T-helper 17 cell (primary cell): ENCODE measurements at places on chromosomes 1 and 21.

GRCh38 chr1:7493711-7494454, 277.2 kb upstream of the VAMP3 start:
- DNase-seq = no peak

DNA sequence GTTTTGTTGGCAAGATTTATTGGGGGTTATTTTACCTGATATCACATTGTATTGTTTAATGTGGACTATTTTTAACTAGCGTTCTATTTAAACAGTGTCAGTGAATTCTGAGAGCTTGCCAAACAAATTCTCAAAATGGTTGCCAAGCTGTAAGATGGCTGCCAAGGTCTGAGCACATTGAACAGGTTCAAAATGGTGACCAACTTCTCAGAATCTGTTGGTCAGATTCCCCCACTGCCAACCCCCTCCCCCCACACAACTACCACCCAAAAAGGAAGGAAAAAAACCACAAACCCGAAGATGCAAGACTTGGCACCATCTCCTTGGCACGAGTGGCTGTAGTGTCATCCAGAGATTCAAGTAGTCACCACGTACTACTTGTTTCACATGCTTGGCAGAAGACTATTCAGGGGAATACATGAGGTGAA, 159.1 kb downstream of the NFIA start:
- no peak for DNase-seq

DNA sequence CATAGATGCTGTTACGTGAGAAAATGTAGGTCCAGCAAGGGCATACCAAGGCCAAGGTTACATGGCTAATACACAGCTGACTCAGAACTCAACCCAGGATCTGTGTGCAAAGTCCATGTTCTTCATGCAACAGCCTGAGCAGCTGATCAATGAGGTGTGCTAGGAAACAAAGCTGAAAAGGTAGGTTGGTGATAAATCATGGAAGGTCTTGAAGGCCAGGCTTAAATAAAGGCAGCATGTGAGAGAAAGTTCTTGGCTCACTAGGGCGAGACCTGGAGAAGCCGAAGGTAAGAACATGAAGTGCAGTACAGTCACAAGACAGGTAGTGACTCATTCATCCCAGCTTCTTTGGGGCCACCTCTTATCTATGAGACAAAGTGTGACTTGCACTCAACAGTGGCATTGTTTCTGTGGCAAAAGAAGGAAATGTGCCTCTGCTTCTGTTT, 33.4 kb downstream of the TLR5 start:
- DNase-seq = no peak

- DNase-seq = no peak
These were observed 132.5 kb downstream of the PRDM2 start for GRCh38 chr1:13832536-13832935.

DNA sequence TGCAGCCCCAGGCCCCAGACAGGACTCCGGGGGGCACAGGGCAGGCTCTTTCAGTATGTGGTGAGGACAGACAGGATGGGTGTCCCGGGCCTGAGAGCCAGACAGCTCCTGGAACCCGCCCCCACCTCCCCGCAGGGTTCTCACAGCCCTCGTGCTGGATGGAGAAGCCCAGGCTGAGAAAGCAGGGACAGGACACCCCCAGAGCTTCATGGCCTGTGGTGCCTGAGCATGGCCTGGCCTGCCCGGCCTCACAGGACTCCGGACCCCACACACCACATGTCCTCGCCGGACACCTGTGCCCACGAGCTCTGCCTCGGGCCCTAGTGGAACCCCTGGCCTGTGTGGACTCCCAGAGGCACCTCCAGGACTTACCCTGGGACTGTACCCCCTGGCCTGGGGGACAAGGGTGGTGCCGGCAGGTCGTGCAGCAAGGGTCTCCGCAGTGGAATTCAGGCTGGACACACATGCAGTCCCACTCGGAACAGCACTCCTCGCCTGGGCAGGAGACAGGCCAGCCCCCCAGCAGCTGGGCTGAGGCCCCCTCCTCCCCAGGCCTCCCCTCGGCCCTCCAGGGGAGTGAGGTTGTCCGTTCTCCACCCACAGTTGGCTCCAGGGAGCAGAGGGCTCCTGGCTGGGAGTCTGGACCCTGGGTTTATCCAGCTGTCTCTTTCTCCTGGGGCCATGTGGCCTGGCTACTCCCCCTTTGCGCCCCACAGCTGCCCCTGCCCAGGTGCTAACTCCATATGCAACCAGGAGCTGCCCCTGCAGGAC, 1.2 kb downstream of the TNFRSF18 start:
- DNase-seq = peak; percentile 9

GRCh38 chr1:194155962-194156361, 969.5 kb upstream of the B3GALT2 start:
- no peak for DNase-seq

DNA sequence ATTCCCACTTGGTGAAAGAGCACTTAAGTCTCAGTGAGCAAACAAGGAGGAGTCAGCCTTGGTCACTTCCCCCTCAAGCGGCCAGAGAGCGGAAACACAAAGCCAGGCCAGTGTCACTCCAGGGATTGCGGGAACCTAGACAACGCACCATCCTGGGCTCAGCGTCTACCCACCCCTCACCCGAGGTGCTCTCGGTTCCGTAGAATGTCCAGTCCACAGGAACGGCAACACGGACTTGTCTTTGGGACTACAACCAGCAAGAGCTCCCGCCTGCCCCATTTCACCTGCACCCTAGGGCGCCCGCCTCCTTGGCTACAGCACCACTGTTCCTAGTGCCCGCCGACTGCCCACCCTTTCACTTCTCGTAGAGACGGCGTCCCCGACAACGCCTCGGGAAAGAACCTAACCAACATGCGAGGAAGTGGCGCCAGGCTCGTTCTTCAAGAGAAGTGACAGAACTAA, 509 bp downstream of the GDAP2 start:
- peak; percentile 40 for DNase-seq

DNA sequence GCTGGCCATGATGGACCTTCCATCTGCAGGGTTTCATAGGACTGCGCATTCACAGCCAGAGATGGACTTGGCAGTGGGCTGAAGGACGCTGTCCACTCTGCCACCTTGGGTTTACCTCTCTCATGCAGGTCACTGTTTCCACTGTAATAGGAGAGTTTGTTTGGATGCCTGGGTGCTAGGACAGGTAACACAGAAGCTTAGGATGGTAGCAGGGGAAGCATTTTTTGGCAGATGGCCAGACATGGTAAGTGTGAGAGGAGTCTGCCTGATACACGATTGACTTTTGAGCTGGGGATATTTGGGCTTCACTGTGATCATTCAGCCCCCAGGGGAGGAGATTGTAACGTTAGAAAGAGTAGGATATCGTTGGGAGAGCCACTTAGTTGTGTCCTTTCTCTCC, 11.8 kb downstream of the PSEN2 start:
- no peak for DNase-seq

DNA sequence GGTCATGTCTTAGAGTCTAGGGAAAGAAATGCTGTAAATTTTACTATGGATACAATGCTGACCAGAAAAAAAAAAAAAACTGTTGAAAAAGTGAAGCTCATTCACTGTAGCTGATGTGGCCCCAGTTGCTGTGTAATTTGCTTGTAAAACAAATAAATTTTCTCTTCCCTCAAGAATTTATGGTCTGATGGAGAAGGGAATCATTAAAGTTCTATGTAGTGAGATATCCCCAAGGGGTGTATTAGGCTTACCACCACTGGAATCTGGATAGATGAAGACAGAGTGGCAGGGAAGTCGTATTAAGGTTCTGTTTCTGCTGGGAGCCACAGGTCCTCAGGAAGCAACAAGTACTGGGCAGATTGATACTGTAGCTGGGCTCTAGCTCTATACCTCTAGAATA, 860.0 kb downstream of the LTN1 start:
- no peak for DNase-seq

GRCh38 chr1:176682830-176683535, 220.0 kb downstream of the PAPPA2 start:
- no peak for DNase-seq

DNA sequence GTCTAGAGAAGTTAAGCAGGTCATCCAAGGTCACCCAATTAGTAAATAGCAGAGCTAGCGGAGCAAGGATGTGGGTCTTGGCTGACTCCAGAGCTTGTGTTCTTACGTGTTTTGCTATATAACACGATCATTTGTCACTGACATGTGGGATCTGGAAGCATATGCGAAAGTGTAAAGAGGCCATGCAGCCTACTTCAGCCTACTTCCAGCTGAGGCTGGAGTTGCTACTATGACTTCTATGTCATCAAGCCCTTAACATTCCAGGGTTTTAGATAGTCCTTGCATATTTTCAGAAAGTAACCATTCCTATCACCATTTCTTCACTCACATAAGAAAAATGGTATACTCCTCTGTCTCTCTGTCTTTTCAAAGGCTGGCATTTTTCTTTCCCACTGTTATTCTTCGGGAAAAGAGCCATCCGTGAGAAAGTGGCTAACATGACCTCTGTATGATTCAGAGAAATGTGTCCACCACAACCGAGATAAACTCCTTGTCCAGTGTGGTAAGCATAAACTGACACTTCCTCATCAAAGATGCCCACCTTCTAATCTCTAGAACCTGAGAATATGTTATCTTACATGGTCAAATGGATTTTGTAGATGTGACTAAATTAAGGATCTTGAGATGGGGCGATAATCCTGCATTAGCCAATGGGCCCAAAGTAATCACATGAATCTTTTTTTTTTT, 24.0 kb upstream of the ABL2 start:
- DNase-seq = no peak

DNA sequence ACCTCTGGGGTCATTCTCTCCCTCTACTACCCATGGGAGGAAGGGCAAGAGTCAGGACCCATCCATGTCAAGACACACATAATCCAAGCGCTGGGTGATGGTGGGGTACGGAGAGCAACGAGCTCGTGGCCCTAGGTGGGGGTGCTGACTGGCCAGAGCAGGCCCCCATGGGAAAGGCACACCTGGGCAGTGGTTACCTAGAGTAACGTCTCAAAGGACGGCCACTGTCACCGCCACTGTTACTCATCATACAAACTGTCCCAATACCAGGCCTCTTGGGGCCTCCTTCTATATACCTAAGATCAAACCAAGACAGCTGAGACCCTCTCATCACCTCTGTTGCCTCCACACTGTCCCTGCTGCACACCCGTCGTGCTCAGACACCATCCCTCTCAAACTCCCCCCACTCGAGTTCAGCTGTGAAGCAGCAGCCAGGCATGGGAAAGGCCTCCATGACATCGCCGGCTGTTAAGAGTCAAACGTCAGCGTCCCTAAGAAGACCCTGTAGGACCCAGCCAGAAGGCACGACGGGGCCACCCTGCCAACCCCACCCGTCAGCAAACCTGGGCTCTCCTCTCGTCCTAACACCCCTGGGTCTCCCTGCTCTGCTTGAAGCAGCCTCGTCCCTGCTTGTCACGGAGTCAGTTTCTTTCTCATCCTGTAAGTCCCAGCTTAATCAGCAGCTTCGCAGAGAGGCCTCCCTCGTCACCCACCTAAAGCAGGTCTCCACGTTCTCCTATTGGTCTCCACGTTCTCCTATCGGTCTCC, 15.3 kb downstream of the NPHP4 start:
- no peak for DNase-seq

DNA sequence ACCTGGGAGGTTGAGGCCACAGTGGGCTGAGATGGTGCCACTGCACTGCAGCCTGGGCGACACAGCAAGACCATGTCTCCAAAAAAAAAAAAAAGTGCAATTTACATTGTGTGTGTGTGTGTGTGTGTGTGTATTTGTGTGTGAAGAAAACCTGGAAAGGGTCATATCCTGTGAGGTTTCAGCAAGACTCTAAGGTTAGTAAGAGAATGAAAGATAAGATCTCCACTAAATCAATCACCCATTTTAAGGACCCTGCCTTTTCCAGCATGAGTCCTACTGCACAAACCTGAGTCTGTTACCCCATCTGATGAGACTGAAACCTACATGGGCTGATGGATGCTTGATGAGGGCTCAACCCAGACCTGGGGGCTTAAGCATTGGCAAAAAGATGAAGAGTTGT, 4.9 kb upstream of the C1orf74 start:
- no peak for DNase-seq

- no peak for DNase-seq
These were observed 253.1 kb upstream of the DUSP10 start for GRCh38 chr1:221994939-221995338.

DNA sequence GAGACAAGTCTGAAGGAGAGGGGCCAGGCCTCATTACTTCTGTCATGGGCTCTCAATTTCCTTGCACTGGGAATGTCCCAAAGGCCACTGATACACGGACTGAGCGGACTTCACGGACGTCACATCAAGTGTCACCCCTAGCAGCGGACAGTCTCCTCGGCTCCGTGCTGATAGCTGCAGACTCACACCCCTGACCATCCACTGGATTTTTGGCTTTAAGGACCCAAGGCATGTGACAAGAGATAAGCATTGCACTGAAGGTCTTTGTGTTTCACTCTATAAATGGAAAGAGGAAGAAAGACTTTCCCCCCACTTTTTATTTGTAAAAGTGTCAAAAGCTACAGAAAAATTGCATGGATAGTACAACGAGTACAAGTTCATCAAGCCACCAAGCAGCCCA, 200.4 kb upstream of the FGGY start:
- DNase-seq = no peak

GRCh38 chr1:110060034-110060661, 10.3 kb downstream of the ALX3 start:
- peak; percentile 72 for DNase-seq

- peak; percentile 13 for DNase-seq
These were observed at the start of gene TLCD4 for GRCh38 chr1:95117207-95118066. Gene TLCD4 (plus strand): TSS chr1:95117355. CDS start chr1:95143902, 26,547 bp downstream.

- no peak for DNase-seq
These were observed 29.2 kb downstream of the RAP1A start for GRCh38 chr1:111648806-111649205.

DNA sequence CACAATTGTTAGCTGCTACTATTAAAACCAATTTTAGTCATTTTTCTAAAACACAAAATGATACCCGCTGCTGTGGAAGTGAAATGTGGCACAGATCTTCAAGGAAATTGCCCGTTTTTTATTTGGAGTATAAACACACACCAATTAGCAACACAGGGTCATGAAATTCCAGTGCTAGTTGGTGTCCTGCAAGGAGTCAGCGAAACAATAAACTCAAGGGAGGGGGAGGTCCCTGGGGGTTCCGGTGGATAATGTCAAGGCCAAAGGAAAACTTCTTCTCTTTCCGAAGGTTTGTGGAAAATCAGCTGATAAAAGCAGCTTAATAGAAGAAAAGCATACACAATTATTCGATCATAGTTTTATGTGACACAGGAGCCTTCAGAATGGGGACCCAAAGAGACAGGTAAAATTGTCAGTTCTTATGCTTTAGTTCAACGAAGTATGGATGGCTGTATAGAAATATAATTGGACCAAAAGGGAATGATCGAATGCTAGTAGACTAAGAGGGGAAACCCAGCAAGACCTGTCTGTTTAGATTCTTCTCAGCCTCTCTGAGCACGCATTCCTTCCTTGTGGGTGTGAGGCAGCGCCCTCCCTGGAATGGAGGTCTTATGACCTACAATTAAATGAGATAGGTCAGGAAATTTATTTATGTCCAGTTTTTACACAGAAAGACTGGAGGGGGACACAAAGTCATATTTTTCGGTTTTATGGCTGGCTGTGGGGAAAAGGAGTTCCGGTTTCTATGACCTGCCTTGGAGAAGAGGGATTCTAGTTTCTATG, 65.9 kb downstream of the KCNK1 start:
- DNase-seq = no peak

- DNase-seq = peak; percentile 19
These were observed 20.7 kb upstream of the LAX1 start for GRCh38 chr1:203744075-203744972.

GRCh38 chr1:114455102-114455785, 55.8 kb downstream of the TRIM33 start:
- DNase-seq = no peak
